ENCODE measurements at places on chromosomes 3 and 15.

- peak; percentile 85 for DNase-seq
These were observed 2.4 kb downstream of the CSRNP1 start for GRCh38 chr3:39150803-39151631.

- DNase-seq: no peak
These were observed 6.2 kb upstream of the NR2F2 start for GRCh38 chr15:96324192-96324895.

DNA sequence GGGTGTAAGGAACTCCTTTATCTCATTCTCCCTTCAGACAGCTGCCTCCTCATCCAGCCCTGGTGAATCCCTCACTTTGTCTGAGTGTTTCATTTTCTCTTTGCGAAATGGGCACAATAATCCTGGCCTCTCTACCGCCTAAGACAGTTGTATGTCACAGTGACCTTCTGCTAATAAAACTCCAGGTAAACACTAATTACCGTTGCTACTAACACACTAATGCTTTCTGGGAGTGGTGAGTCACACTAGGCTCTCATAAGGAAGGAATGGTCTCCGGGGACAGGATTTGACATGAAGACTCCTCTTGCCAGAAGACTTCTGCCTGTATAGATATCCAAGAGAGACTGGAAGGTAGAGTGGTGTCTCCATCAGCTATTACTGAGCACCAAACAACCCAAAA is 71.7 kb upstream of the SNRK start:
- DNase-seq: no peak

DNA sequence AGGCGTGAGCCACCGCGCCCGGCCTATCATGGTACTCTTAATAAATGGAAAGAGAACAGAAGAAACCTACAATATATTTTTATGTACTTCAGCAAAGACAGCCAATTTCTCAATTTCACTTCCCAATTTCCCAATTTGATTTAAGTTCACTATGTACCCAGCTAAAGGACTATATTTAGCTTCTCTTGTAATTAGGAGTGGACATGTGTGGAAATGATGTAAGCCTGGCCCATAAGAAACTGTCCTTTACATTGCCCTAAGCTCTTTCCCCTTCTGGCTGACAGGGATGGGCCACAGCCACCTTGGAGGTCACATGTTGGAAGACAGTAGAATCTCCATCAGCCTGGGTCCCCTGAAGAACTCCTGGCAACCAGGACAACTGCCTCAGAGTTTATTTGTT is 6.2 kb downstream of the TMEM39A start:
- DNase-seq: no peak

GRCh38 chr15:44265757-44266156 is 22.8 kb upstream of the GOLM2 start:
- DNase-seq: no peak

- DNase-seq: no peak
These were observed 517.0 kb upstream of the NAALADL2 start for GRCh38 chr3:174342171-174342570.

- no peak for DNase-seq
These were observed 9.4 kb upstream of the RBMS3 start for GRCh38 chr3:29271475-29271874.

DNA sequence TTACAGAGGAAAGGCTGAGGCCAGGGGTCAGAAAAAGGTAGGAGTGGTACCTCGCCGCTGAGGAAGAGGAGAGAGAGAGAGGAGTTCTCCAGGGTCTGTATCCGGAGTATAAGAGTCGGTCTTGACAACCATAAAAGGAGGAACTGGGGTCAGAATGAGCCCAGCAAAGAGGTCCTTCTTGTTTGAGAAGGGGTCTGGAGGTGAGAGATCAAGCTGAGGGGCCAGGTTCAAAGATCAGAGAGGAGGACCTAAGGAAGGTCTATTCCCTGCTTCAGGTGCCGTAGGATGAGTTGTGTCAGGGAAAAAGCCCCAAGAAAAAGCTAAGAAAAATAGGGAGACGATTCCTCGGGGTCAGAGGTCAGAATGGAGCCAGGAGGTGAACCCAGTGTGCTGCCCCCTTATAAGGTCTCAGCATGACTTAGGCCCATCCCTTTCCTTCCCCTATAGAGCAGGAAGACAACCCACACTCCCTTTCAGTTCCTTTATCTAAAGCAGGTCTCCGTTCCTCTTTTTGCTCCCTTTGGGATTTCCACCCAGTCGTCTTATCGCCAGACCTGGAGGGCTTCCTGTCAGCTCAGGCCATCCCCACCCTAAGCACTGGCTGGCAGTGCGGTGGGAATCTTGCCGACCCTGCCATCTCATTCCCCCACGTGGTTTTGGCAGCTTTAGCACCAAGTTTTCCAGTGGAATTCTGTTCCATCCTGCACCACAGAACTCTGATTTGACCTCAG is 651 bp downstream of the MTMR14 start:
- no peak for DNase-seq

DNA sequence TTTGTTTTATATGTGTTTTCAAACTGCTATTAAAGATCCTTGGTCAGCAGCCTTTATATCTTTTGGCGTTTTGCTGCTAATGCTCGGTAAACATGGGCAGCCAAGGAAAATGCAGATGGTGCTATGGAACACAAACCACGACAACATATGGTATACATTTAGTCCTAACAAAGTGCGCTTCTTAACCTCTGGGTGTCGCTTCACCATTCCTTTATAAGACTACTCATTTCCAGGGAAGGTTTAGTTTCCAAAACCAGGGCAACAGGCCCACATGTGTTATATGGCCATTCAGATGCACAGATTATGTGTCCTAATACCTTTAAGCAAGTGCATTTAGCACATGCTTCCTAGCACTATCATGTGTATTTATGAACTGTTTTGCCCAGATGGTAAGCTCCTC is 14.7 kb downstream of the SHOX2 start:
- DNase-seq: no peak

DNA sequence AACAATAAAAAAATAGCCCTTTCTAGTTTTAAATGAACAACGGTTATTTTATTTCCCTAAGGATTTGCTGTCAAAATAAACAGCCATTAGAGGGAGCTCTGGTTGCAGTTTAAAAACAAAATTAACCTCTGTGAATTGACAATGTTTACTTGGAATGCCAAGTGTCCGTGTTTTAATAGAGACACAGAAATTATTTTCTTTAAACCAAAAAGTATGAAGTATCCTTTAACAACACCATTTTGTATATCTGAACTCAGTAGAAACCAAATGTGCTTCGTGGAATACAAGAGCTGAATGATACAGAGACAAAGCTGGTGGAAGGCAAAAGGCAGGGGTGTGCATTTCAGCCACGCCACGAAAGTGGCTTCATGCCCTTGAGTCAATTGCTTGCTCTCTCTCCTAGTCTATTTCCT is 74.4 kb downstream of the MOBP start:
- no peak for DNase-seq

GRCh38 chr3:37219266-37219665 is 44.9 kb upstream of the LRRFIP2 start:
- DNase-seq: no peak
